ENCODE measurements at places on chromosomes 6 and 20. TPM values are rescaled to one million over a fixed set of nuclear protein-coding genes. Genes with fewer than 3 reads are reported as not detected.

GRCh38 chr20:18496042-18496441 lies 983 bp downstream of the RBBP9 start:
- no peak for DNase-seq

DNA sequence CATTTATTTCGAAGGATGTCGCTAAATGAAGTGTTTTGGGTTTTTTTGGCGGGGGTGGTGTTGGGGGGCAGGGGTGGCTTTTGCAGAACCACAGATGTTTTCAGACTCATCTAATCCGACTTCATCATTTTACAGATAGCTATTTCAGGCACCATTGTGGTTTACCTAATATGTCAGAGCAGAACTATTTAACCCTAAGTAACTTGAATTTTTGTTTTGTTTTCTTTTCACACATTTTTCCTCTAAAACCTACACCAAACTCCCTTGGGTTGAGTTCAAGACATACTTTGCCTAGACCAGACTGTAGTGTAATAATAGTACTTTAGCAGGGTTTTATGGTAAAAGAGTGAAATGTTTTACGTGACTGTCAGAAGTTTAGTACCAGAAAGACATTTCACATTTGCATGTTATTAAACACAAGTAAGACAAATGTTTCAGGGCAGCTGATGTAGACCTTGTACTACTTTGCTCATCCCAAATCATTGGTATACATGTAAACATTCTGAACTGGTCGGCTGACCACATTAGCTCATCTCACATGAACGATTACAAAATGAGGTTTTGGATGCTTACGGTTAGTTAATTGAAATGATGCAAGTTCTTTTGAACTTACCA lies 37.7 kb downstream of the MAP3K4 start:
- peak; percentile 65 for DNase-seq

GRCh38 chr6:20365456-20365855 lies 36.2 kb upstream of the E2F3 start:
- no peak for DNase-seq

Gene MBOAT1
- 5.0 TPM for total RNA-seq

Gene LY6G5C
- total RNA-seq, result 1.1 TPM

Gene SLC22A1
- total RNA-seq, result 0.09 TPM

All from fibroblast of the aortic adventitia (primary cell).